ENCODE measurements at places on chromosomes 3 and 15.
A peak's percentile ranks its signal among the peaks of the same experiment; 100 is the strongest.

DNA sequence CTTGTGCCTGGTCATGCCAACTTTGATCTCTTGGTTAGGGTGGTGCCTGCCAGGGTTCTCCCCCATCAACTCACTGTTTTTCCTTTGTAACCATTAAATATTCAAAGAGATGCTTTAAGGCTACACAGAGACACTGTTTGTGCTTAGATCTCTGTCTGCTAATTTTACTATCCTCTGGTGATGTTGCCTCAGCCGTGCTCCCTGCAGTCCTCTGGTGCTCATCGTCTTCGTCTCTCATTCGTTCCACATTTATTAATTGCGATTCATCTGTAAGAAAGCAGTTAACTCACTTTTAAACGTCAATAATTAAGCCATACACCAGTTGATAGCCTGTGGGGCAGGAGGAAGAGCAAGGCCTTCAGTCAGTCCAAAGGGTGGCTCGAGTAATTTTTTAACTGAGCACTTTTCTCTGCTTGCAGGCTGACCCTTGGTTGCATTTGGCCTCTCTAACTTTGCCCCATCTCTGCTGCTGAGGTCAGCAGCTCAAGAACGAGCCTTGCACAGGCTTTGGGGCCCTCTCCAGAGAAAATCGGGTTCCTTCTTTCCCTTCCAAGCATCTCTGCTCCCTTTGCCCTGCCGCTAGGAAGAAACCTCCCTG, 62.9 kb downstream of the KLF15 start:
- no peak for DNase-seq

- no peak for DNase-seq
Observed at GRCh38 chr3:114442246-114442645, 148.4 kb downstream of the TIGIT start.

- DNase-seq: no peak
Observed at GRCh38 chr3:109939817-109940216, 602.5 kb upstream of the DPPA4 start.

GRCh38 chr15:89444241-89445225, 51.9 kb downstream of the RHCG start:
- DNase-seq: no peak

DNA sequence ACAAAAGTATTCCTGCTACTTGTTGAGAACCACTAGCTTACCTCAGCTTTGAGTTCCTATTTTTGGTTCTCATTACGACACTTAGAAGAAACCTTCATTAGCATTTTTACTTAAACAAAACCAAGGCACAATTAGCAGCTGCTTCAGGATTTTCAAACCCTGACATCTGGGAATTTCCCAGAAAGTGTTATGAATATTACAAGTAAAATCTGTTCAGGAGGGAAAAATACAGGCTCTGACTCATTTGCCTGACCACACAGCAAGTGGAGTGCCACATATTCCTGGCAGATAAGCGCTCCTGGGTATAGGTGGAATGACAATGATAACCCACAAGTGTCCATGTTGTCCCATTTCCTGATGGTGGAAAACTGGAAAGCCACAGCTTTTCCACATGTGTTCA, 10.3 kb upstream of the RFTN1 start:
- DNase-seq: no peak

DNA sequence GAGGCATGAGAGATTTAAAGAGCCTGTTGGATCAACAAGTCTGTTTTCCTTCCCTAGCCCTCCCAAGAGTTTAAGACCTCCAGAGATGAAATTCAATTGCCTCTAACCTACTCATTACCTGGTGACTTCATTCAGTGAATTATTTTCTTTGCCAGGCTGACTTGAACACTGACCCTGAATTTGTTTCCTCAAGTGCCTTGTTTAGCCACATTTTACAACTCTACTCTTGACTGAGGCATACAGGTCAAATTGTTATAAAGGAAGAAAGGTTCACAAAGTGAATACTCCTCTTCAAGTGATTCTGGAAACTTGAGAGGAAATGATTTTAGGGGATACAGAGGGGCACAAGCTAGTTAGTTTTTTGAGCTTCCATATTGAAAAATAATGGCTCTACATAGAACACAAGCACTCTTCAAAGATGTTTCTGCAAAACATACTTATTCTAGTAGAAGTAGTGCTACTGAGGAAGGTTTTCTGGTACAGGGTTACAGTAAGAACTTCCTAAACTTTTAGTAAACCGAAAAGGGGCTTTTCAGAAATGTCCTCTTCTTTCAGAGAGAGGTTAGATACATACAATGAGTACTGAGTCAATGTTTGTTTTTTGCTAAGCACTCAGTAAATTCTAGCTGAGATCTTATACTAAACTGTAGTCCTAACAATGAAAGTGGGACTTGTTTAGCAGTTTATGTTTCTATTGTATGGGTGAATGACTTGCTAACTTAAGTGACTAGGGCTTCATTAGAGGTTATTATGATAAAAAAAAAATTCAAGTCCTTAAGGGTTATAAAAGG, 137.4 kb upstream of the SATB1 start:
- no peak for DNase-seq

DNA sequence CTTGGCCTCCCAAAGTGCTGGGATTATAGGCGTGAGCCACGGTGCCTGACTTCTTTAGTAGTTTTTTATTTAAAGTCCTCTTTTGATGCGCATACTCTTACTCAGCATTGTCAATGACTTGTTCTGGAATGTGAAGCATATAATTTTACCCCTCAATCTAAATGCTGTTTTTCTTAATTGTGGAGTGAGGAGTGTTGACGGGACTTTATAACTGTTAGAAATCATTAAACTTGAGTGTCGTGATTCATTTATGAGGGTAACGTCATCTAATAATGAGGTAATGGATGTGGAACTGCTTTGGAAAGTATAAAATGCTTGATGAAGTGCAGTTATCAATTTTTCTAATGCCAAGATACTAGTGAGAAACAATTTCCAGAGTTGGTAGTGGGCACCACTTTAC, 48.3 kb downstream of the PLS1 start:
- DNase-seq: no peak

- DNase-seq: peak; percentile 74
Observed at GRCh38 chr3:53881691-53882593, at the start of gene ACTR8. ACTR8 (minus strand) TSS chr3:53882152; CDS start chr3:53882101, 51 bp downstream.

- no peak for DNase-seq
Observed at GRCh38 chr3:142875583-142876207, 13.2 kb downstream of the PCOLCE2 start.

DNA sequence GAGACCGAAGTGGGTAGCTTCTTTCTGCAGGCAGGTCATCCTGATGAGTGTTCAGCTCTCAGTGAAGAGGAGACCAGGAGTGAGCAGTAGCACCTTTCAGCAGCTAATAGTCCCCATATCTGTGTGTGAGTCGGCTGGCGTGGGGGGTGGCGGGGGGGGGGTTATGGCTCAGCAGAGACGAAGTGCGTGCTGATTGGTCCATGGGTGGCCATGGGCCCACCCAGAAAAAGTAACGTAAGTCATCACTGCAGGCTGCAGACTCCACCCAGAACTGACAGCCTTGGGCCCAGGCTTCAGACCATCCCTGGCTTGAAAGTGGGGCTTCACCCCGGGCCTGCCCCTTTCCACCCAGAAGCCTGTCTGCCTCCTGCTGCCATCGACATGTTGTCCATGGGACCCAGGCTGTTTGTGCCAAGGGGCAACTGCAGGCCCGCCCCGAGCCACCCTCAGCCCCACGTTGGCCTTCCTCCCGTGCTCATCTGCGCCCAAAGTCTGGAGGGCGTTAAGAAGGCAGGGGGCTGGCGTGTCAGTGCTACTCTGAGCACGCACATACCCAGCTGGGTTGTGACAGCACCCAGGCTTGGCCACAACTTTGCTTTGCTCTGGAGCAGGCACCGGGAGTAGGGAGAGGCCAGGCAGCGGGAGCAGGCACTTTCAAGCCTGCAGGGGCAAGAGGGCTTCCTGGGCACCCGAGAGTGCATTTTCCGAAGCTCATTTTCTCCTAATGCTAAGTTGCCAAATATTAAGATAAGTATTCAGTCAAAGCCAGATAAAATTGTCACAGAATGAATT, 511.7 kb upstream of the CDIN1 start:
- no peak for DNase-seq

GRCh38 chr3:147987549-147987948, 578.4 kb downstream of the ZIC1 start:
- DNase-seq: no peak

- no peak for DNase-seq
Observed at GRCh38 chr3:11482021-11482420, 161.7 kb downstream of the VGLL4 start.

DNA sequence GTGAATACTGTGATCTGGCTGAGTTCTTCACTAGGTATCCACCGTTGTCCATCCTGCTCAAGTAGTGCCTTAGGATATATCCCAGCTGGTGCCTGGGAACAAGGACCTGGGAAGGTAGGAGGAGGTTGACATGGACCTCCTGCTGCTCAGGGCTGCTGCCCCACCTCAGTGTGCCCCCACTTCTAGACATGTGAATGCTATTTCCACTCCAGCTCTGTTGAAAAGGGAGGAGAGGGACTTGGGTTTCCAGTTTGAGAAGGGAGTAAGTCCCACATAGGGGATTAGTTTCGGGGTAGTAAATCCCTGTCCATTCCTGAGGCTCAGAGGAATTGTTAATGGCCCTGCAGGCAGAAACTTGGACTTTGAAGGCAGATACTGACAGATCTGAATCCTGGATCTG, 32.9 kb upstream of the ETV5 start:
- DNase-seq: no peak

GRCh38 chr3:188183452-188183851, 29.5 kb downstream of the LPP start:
- no peak for DNase-seq

GRCh38 chr15:83061680-83062079, 5.4 kb downstream of the BTBD1 start:
- DNase-seq: no peak

GRCh38 chr3:72615776-72616175, 232.5 kb downstream of the SHQ1 start:
- DNase-seq: no peak

DNA sequence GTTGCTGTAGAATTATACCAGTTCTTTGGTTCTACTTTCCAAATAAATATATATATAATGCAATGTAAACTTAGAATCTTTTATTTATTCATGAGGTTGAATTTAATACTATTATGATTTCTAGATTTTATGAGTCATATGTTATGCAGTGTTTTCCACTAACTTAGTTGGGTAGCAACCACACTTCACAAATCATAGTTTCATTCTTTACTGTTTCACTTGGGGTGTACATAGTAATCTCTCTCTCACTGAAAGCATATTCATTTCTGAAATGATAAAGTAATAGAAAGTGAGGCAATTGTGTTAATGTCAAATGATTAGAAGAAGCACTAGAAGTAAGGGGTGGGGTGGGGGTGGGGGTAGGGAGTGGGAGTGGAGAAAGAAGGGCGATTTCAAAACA, 52.6 kb downstream of the IQCH start:
- no peak for DNase-seq

- no peak for DNase-seq
Observed at GRCh38 chr3:141544697-141545096, 57.9 kb downstream of the RASA2 start.

DNA sequence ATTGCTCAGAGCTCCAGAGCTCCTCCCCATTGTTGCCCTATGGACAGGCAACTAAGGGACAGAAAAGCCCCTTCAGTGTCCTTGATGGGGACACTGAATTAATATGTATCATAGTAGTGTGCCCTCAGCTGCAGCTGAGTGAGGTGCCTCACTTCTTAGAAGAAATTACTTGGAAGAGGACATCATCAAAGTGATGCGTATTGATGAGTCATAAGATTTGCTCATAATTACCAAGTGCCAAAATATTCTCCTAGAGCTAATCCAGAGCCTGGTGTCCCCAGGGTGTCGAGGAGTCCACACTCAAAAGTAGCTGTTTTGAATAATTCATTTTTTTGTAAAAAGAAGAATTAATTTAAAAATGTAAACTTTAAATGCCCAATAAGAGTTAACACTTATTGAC, 200.7 kb upstream of the SEMA6D start:
- no peak for DNase-seq

- no peak for DNase-seq
Observed at GRCh38 chr3:124786511-124787241, 56.4 kb downstream of the UMPS start.

DNA sequence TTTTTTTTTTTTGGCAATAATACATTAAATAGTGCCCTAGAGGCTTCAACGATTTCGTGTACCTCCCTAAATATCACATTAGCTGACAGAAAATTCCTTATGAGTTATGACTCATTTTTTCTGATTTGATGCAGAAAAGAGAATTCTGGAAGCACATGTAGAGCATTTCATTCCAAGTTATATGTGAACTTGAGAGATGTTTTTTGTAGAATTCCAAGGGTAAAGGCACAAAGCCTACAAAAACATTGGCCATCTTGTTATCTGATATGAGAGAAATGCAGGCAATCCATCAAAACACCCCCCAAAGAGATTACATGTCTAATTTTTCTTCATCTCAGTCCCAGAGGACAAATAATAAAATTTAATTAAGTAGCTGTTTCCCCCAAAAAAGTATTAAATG, 6.7 kb upstream of the PFN2 start:
- DNase-seq: no peak

DNA sequence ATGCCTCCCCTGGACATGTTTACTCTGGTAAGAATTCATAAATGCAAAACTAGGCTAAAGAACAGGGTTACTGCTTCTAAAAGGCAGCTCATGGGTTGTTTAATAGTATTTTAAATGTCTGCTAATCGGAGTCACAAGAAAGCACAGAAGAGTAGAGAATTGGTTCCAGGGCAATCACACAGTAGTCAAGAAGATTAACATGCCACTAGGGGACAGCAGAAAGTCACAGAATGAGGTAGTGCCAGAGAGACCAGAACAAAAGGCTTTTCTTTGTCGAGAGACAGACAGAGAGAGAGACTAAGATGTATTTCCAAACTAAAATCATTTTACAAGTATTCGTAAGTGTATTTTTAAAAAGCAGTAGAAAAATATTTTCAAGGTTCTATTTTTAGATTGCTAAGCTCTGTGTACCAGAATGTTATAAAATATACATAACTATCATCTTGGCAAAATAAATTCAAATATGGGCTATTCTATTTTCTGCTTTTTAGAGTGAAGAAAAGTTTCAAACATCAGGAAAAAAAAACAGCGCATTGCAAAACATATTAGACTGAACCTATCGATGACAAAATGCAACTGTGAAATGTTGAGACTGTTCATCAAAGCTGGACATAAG, 78.3 kb upstream of the CDIN1 start:
- DNase-seq: no peak
